NCI-H2171 treated with DMSO at 0.1 percent for 48 hours (cell line): ENCODE measurements at places on chromosomes 5 and 9.

DNA sequence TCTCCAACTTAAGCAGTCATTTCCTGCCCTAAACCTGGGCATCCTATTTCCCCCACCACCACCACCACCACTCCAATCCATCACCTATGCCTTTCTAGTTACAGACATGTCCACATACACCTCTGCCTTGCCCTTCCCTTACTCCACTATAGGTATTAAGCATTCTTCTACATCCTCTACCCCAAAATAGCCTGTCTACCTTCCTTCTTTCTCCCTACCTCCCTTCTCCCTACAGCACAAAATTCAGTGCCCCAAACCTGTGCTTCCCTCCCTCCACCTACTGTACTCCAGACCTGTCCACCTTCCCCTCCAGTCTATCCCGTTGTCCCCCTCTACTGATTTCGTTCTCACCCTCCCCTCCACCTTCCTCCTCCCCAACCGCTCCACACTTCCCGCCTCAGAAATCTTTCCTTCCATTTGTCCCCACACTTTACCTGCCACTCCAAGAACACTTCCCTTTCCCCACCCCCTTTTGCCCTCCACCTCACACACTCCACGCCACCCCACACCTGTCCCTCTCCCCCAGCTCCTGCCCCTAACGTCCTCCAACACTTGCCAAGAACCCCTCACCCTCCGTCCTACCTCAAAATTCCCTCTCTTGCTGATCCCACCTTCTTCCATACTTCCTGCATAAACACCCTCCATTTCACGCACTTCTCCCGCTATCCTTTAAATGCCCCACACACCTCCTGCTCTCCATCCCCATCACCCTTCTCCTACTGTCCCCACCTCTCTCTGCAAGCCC is 1.6 kb downstream of the STRBP start:
- DNase-seq, result no peak

DNA sequence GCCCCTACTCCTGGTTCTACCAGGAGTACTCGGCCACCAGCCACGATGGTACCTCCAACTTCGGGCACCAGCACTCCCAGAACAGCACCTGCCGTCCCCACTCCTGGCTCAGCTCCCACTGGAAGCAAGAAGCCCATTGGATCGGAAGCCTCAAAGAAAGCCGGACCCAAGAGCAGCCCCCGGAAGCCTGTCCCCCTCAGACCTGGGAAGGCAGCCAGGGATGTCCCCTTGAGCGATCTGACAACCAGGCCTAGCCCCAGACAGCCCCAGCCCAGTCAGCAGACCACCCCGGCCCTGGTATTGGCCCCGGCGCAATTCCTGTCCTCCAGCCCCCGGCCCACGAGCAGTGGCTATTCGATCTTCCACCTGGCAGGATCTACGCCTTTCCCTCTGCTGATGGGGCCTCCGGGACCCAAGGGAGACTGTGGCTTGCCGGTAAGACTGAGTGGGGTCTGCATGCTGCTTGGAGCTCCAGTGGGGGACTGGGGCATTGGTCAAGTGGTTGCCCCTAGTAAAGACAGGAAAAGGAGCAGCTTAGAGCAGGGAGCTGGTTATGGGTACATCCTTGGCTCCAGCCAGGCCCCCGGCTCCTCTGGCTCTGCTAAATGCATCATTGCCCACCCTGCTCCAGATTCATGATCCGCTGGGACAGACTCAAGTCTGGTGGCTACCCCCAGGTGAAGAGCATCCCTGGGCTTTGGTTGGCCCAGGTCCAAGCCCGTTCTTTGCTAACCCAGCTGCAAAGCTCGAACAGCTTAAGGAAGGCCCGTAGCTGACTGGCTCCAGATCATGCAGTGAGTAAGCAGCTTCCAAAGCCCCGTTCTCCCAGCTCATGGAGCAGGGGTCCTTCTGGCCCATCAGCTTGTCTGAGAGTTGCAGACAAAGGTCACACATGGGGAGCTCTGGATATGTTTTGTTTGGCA is 14.0 kb downstream of the COL27A1 start:
- no peak for DNase-seq

- no peak for DNase-seq
Observed at GRCh38 chr5:132437604-132438266, 52.8 kb downstream of the IRF1 start.

DNA sequence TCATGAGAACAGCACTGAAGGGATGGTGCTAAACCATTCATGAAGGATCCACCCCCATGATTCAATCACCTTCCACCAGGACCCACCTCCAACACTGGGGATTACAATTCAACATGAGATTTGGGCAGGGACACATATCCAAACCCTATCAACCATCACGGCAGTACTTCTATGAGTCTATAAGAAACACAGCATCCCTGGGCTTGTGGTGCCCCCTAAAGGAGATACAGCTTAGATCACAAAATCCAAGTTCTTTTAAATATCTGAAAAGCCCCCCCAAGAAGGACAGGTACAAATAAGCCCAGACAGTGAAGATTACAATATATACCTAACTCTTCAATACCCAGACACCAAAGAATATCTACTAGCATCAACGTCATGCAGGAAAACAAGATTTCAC is 233.7 kb upstream of the ADRA1B start:
- no peak for DNase-seq

- no peak for DNase-seq
Observed at GRCh38 chr9:130459941-130460669, 15.3 kb downstream of the ASS1 start.

- no peak for DNase-seq
Observed at GRCh38 chr5:1763960-1764605, 35.6 kb downstream of the MRPL36 start.

DNA sequence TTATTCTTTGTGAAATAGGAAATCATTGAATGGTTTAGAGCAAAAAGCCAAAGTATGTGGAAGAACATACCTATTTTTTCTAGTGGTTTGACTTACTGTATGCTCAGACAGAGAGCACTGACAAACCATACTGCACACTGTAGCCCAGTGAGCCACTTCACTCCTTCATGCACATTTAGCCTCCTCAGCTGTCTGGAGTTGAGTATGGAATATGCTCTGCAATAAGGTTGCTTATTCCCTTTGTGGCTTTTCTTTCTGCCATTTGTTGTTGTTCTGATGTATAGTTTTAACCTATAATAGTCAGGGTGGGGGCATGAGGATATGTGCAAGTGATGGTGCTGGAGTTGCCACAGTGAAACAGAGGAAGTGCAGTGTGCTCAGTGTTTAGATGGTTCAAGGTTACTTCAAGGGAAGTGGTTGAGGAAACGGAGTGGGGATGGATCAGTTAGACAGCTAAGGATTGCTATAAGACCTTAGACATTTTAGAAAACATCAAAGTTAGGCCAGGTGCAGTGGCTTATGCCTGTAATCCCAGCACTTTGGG is 100.7 kb downstream of the CDC42SE2 start:
- DNase-seq, result no peak

DNA sequence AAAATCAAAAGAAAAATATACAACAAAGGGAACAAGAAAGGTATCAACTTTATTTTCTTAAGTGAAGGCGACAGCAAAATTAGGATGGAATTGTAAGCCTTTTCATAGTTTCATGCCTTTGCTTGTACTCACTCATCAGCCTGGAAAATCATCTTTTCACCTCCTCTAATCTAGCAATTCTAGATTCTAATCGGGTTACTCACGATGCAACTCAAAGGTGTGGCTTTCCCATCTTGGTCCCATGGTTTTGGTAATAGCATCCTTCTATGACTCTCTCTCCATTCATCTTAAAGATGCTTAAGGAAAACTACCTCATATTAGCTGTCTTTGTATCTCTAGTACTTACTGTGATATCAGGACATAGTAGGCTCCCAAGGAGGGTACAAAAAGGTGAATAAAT is 30.5 kb downstream of the DNAH5 start:
- no peak for DNase-seq

DNA sequence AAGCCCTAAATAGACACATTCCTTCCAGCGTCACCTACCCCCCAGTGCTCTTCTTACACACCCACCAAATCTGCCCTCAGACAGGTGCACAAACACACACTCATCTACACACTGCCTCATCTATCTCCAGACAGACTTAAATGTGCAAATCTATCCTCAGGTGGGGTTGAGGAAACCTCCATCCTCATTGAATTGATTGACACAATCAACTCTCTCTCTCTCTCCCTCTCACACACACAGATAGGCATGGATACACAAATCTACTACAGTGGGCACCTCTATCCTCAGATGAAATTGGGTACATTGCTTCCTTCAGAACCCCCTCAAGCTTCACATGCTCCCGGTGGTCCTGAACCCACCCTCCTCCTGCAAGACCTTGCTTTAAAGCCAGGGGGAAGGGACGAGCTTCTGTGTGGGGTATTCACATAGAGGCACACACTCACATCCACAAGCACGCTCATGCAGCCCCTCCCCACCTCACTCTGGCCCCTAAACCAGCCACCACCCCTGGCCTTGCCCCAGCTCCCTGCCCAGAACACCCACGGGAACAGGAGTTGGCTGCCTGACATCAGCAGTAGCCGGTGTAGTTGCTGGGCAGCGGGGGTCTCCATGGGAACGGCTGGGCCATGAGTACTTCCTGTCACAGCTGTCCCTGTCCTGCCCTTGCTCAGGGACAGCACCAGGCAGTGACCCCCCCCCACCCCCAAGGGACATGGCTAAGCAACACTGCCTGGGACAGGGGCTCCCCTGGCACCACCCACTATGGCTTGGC is 22.8 kb downstream of the PCDH1 start:
- peak; percentile 35 for DNase-seq

GRCh38 chr5:122500245-122501088 is 188.4 kb downstream of the SNCAIP start:
- DNase-seq, result peak; percentile 17

GRCh38 chr5:112264666-112265065 is 154.4 kb downstream of the EPB41L4A start:
- DNase-seq, result no peak

DNA sequence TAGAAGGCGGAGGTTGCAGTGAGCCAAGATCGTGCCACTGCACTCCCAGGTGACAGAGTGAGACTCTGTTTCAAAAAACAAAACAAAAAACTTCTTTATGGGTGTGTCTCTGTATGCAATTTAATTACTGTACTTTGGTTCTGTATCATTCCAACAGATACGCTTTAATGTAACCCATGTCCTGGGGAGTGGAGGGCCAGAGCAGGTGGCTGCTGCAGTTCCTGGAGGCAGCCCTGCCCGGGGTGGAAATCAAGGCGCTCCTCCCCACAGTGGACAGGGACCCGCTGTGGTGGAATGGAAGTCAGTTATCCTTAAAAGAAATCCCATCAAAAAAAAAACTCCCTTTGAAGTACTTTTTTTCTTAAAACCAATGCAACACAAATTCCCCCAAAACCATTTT is 1.9 kb downstream of the DAP start:
- no peak for DNase-seq

DNA sequence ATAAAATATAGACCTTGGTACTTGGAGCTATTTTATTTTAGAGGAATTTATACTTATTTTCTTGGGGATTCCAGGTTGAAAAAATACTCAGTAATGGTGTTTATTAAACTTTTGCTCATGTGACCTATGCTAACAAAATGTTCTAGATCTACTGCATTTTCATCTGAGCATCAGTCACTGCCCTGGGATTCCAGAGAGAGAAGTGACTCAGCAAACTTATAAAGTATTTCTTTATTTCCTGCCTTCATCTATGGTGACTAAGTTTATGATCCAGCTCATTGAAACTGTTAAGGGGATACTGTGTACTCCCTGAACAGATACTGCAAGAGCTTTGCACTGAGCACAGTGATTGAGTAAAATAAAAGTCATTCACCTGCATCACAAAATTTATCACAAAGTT is 298.5 kb upstream of the CDH18 start:
- DNase-seq, result no peak

- DNase-seq, result peak; percentile 85
Observed at GRCh38 chr5:7759257-7759871, 91.6 kb downstream of the CFAP90 start.

GRCh38 chr9:107963246-107963645 is 473.7 kb upstream of the KLF4 start:
- no peak for DNase-seq

DNA sequence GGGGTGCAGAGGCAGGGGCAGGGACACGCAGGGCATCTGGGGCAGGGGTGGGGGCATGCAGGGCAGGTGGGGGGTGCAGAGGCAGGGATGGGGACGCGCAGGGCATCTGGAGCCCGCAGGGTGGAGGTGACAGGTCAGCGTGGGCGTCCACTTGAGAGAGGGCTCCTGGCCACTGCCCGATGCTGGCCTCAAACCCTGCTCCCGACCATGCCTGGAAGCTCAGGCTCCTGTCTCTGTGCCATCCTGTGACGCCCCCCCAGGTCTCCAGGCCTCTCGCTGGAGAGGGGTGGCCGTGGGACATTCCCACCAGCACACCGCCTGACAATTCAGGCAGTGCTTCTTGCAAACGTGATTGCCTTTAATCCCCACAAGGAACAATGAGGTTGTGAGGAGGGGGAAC is 33.0 kb downstream of the ZDHHC11B start:
- DNase-seq, result no peak

DNA sequence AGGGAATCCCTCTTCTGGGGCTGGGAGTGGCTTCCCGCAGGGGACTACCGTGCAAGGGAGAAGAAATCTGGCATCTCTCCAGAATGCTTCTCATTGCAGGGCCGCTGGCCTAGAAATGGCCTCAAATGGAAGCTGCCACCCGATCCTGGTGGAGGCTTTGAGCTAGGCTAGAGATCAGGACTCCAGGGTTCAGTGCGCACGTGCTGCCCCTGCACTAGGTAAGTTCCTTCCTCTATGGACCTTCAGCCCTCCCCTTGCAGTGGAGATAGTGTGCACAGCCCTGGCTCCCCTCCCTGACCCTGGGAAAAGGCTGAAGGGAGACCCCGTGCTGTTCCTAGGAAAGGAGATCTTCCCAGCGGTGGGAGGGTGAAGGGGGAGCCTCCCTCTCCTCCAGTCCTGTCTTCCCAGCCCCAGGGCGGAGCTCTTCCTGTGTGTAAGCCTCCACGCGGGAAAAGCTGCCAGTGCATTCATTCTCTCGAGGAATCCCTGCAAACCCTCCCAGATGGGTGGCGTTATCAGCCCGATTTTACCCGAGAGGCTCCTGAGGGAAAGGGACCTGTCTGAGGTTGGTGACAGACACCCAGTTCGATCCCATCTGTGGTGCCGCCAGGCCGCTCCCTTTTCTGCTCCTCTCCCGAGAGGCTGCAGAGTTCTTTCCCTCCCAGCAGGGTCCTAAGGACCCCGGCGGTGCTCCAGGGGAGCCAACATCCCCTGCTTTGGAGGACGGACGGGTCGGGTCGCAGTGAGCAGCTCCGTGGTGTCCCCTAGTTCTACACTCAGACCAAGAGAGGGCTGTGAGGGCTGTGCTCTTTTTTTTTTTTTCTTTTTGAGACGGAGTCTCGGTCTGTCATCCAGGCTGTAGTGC is 1.4 kb upstream of the CERCAM start:
- peak; percentile 94 for DNase-seq

GRCh38 chr5:35129276-35129675 is 81.5 kb upstream of the AGXT2 start:
- no peak for DNase-seq

- DNase-seq, result no peak
Observed at GRCh38 chr5:61993295-61993927, 312.6 kb upstream of the KIF2A start.

DNA sequence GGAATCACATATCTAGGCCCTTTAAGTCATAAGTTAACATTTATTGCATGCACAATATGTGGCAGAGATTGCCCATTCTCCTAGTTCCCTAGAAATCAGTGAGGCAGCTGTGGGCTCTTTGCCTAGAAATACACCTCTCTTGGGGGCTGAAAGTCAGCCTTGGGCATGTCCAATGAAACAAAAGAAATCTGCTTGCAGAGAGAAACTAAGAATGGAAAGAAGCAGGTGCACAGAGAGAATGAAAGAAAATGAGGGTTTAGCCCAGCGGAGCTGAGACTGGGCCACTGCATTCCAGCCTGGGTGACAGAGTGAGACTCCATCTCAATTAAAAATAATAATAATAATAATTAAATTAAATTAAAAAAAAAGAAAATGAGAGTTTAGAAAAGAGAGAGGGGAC is 57.3 kb upstream of the DAB2 start:
- no peak for DNase-seq
